Umbilical cord (tissue), 2 donors: ENCODE measurements at places on chromosomes 1 and 21. TPM values are rescaled to one million over a fixed set of nuclear protein-coding genes. Genes with fewer than 3 reads are reported as not detected.
A peak's percentile ranks its signal among the peaks of the same experiment; 100 is the strongest.

DNA sequence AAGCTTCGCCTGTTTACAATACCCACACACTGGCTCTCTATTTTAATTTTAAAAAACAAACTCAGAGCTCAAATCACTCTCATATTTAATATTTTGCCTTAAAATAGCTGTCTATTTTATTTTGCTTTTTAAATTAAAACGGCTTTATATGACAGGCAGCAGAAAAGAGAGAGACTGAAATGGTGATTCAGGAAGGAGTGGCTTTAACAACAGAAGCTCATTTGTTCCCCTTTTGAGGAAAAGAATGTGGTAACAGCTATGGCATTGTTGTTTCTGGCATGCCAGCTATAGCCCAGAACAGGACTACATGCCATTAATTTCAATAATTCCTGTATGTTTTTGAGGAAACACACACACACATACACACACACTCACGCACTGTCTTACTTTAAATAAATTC lies 234.2 kb upstream of the PTBP2 start:
- DNase-seq = no peak

DNA sequence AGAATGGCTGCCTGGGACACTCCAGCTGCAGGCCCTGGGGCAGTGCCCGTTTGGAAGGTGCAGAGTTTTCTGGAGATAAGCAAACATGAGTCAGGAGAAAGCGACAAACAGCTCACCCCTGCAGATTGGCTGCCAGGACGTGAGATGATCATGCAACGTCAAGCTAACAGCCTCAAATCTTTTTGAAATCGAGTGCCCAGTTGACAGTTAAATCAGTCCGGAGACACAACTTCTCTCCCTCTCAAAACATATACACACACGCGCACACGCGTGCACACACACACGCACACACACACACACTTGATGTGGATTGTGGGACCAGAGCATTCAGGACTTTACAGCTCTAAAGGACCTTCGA lies 49.4 kb downstream of the TENT5C start:
- DNase-seq = no peak

DNA sequence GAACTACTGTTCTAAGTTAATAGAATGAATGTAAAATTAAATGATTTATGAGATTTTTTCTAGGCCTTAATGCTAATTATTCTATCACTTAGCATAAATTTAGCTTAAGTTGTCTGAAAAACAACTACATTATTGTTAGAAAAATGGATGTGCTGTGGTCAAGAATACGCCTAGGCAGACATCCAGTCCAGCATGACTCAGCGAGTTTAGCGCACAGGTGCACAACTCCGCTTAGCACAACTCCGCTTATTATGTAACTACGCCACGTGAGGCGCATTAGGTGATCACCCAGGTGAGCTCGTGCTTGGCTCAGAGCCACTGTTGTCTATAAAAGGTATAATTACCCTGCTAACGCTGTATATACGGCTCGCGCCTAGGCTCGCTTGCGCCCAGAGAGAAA lies 1043.6 kb upstream of the ADGRL4 start:
- DNase-seq = no peak

DNA sequence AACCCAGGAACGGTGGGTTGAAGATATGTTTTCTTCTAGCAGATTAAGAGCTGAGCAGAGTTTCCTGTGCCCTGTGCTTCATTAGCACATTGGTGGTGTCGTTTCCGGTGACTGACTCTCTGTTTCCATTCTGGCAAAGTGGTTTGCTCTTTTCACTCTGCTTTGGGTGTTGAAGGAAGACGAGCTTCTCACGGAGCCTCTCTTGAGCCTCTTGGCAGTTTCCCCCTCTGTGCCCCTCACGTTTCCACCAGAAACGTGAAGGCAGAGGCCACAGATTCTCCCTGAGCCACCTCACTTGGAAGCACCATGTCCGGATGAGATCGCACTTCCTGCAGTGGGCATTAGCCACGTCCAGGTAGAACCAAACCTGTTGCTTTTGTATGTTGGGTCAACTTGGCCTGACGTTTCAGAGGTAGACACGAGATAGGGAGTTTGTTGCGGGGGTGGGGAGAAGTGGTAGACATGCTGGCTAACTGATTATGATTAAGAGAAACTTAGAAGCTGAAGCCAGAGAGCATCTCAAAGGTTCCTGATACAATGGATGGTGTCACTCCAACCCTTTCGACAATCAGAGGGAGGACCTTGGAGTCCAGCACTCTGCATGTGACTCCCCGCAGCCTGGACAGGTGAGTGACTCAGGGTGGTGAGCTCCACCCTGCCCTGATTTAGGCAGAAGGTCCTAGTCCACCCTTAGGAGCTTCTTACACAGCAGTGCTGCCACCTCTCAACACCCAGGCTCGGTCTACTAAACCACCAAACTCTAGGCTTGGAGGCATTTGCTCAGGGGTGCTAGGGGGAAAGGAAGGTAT lies at the start of gene LAX1:
Gene LAX1 (plus strand): TSS at position 155 of the 809 bp plus-strand sequence. CDS start 383 bp downstream, at position 538.
- no peak for DNase-seq

DNA sequence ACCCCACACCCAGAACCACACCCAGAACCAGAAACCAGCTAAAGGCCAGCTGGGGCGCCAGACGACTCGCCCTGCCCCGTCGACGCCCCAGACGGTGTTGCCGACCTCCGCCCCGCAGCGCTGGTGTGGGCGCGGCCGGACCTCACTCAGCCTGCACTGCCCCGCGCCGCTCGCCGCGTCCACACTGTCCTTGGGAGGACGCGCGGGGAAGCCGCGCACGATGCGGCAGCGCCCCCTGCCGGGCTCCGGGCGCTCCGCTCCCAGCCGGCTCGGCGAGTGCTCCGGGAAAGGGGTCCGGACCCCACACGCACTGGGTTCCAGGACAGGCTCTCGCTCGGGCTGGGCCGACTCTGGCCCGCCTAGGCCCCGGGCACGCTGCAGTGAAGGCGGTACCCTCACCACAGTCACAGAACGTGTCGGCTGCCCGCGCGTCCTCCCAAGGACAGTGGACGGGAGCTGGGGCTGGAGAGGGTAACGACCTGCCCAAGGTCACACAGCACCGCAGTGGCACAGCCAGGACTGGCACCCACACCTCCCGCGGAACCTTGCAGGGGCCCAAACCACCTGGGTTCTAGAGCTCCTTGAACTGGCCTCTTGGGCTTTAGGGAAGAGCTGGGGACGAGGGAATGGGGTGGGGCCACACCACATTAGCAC lies 90.2 kb downstream of the DMRTA2 start:
- peak; percentile 28 for DNase-seq

GRCh38 chr1:29416267-29417146 lies 180.2 kb downstream of the PTPRU start:
- no peak for DNase-seq

- DNase-seq = peak; percentile 42
Measured at GRCh38 chr1:241213139-241213538, 143.9 kb downstream of the RGS7 start.

GRCh38 chr1:18632783-18633421 lies 2.3 kb downstream of the PAX7 start:
- no peak for DNase-seq

GRCh38 chr1:101924700-101925099 lies 72.0 kb downstream of the OLFM3 start:
- no peak for DNase-seq

DNA sequence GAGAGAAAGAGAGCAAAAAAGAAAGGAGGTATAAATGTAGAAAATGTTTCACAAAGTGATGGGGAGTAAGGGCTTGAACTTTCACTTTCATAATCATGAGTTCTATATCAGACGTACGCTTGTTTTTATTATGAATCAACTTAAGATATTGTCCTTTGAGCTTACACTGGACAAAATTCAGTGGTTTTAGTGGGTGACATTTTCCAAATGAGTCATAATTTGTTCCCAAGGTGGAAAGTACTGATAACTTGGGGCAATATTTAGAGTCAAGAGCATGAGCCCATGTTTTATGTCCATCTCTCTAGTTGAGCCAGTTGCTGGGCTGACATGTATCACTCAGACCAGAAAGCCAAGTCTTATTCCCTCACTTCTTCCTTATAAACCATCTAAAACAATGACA lies 161.6 kb downstream of the CHRM3 start:
- DNase-seq = no peak

LIN9 gene
- total RNA-seq = 7.0 TPM

TSPAN1 gene
- not detected for total RNA-seq

DNAJC6 gene
- total RNA-seq = 4.1 TPM

BRINP2 gene
- 5.3 TPM for total RNA-seq

ZFP69B gene
- 6.5 TPM for total RNA-seq

FCRL6 gene
- total RNA-seq = 14.7 TPM
